A549 treated with RU486 at 1 μM for 4 hours (cell line): ENCODE measurements at places on chromosomes 7 and 10. TPM values are rescaled to one million over a fixed set of nuclear protein-coding genes. Genes with fewer than 3 reads are reported as not detected.

The STEAP4 gene
- 0.03 TPM in 1 of 5 replicates, not detected in the others for total RNA-seq

The FRMD4A gene
- 4.0 to 5.2 TPM (median 4.4 TPM) in 5 replicates for total RNA-seq

The CCDC3 gene
- 0.94 to 1.1 TPM (median 0.99 TPM) in 5 replicates for total RNA-seq

The PNLIPRP3 gene
- total RNA-seq = not detected in 5 replicates

The FIS1 gene
- total RNA-seq = 120 to 145 TPM (median 139 TPM) in 5 replicates

The MRC1 gene
- total RNA-seq = 0.01 to 0.08 TPM (median 0.05 TPM) in 4 of 5 replicates, not detected in the other

The GPR22 gene
- not detected in 5 replicates for total RNA-seq

The IFIT1 gene
- total RNA-seq = 4.3 to 7.0 TPM (median 5.3 TPM) in 5 replicates

The AKR1C1 gene
- 507 to 659 TPM (median 621 TPM) in 5 replicates for total RNA-seq

The MARVELD1 gene
- total RNA-seq = 36.5 to 45.4 TPM (median 39.9 TPM) in 5 replicates

The CPN1 gene
- 0.18 to 0.43 TPM (median 0.39 TPM) in 5 replicates for total RNA-seq

The THNSL1 gene
- total RNA-seq = 2.2 to 4.1 TPM (median 3.4 TPM) in 5 replicates

The AGR2 gene
- total RNA-seq = 94.2 to 178 TPM (median 155 TPM) in 5 replicates

The NFKB2 gene
- 59.6 to 105 TPM (median 82.4 TPM) in 5 replicates for total RNA-seq

The GPR37 gene
- total RNA-seq = 0.53 to 0.79 TPM (median 0.72 TPM) in 5 replicates

The TMEM270 gene
- total RNA-seq = 0.20 to 0.54 TPM in 2 of 5 replicates, not detected in the others

The ZNF425 gene
- 1.1 to 2.4 TPM (median 1.4 TPM) in 5 replicates for total RNA-seq

The MYO1G gene
- total RNA-seq = 0.07 to 0.20 TPM (median 0.13 TPM) in 5 replicates

The ANKRD30A gene
- total RNA-seq = 0.29 to 1.1 TPM (median 0.88 TPM) in 5 replicates

The ST8SIA6 gene
- 0.08 to 0.14 TPM (median 0.10 TPM) in 3 of 5 replicates, not detected in the others for total RNA-seq

The DNAJC30 gene
- total RNA-seq = 6.9 to 10.5 TPM (median 10.2 TPM) in 5 replicates

The DYNC1I1 gene
- total RNA-seq = 0.07 to 0.20 TPM (median 0.16 TPM) in 3 of 5 replicates, not detected in the others

The TMEM178B gene
- total RNA-seq = 1.1 to 1.7 TPM (median 1.4 TPM) in 5 replicates

The PRF1 gene
- total RNA-seq = not detected in 5 replicates

The C10orf95 gene
- total RNA-seq = 0.09 to 0.15 TPM in 2 of 5 replicates, not detected in the others

The HOXA13 gene
- 0.97 to 2.2 TPM (median 2.0 TPM) in 5 replicates for total RNA-seq
